ENCODE measurements at places on chromosomes 2 and 18.

- no peak for DNase-seq
Observed at GRCh38 chr2:128501006-128501690, 182.5 kb upstream of the HS6ST1 start.

GRCh38 chr2:12363569-12363968 lies 353.2 kb upstream of the TRIB2 start:
- DNase-seq = no peak

- DNase-seq = no peak
Observed at GRCh38 chr2:47403609-47404193, 745 bp downstream of the MSH2 start.

DNA sequence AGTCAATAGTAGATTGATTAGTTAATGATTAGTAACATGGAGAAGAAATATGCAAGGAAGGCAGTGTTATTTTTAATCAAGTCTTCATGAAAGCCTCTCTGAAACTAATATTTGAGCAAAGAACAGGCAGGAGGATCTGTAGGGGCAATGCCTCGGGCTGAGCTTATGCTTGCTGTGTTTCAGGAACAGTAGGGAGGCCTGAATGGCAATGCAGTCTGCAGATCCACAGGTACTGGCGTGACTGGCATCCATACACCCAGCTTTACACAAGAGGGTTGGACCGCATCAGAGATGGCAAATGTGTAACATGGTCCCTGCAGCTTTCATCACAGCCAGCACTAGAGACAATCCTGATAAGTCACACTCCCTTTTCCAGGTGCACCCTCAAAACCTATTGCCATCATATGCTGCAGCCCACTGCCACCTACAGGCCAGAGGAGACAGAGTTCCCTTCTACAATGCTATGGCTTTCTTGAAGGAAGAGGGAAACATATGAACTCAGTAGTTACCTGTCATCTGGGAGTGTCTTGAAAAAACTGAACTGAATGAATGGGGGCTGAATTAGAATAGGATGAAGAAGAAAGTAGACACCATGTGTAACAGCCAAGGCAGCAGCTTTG lies 582.4 kb upstream of the RAB6C start:
- DNase-seq = peak; percentile 28

DNA sequence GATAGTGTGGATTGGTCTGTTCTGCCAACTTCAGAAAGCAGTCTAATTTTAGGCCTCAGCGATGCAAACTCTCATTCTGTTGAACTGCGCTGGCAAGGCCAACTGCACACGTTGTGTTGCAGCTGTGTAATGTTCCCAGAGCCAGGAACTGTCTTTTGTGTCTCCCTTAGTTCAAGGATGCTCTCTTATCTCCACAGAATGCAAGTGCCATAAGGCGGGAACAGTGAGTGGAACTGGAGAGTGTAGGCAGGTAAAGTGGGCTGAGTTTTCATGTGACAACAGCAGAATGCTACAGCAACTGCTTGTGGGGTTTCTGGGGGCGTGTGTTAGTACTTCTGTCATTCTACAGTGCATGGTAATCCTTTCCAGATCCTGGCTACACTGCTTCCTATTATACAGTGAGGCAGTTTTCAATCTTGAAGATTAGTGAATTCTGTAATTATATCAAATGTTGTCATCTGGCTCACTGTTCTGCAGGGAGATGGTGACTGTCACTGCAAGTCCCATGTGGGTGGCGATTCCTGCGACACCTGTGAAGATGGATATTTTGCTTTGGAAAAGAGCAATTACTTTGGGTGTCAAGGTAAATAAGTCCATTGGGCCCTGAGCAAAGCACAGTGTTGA lies 125.8 kb downstream of the LAMA3 start:
- DNase-seq = no peak

DNA sequence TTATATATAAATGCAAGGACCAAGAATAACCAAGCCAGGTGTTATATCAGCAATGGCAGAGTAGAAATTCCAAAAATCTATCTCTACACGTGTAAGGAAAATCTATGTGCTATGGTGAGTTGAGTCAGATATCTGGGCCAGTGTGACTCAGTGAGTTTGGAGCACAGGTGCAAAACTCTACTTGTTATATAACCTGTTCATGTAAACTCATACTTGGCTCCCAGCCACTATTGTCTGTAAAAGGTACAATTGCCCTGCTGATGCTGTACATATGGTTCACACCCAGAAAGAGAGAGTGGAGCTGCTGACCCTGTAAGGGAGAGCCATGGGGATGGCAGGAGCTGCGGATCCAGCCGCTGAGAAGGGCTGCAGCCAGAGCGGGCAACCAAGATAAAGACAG lies 112.0 kb downstream of the TRABD2A start:
- DNase-seq = no peak

DNA sequence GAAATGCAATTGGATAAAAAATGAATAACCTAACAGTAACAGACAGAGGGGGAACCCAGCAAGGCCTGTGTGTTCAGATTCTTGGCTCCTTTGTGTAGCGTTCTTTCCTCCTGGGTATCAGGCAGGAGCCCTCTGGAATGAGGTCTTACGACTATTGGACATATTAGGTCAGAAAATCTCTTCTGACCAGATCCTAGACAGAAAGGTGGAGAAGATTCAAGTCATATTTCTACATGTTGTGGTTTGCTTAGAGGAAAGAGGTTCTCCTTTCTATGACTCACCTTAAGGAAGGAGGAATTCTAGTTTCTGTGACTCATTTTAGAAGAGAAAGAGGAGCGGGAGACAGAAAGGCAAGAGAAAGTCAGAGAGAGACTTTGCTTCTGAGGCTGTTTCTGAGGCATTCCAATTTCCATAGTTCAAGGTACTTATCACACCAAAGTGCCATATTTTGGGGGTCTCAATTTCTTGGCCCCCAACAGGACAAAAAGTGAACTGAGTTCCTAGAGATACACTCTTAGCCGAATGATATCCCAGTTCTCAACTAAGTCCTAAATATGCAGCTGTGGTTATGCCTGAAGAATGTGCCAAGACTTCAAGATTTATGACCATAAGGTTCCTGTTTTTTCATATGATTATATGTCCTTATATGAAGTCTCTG lies 618.6 kb downstream of the ZEB2 start:
- DNase-seq = peak; percentile 87

DNA sequence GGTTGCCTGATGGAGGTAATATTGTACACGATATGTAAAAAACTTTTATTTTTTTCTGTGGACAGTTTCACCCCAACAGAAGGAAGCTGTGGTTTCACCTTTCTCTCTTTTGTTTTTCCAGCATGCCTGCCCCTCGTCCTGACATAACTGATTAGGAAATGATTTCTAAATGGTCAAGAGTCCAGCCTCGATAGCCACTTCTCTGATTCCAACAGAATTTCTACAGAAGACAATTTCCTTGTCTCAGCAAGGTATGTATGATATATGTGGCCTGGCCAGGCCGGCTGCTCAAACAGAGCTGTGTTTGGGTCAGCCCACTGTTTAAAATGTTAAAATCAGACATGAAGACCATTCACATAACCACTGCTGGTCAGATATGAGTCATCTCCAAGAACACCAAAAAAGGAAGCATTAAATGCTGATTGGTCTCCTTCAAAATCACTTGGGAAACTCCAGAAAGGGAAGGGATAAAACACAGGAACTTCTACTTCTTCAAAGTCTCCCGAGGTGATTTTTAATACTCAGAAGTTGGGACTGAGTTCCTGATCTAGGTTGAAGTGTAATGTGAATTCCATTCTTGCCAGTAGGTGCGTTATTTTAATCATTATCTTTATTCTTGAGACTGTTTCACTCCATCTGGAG lies 22.3 kb downstream of the ATP8B1 start:
- DNase-seq = peak; percentile 90

- DNase-seq = peak; percentile 23
Observed at GRCh38 chr2:160114020-160114419, 51.6 kb upstream of the PLA2R1 start.

DNA sequence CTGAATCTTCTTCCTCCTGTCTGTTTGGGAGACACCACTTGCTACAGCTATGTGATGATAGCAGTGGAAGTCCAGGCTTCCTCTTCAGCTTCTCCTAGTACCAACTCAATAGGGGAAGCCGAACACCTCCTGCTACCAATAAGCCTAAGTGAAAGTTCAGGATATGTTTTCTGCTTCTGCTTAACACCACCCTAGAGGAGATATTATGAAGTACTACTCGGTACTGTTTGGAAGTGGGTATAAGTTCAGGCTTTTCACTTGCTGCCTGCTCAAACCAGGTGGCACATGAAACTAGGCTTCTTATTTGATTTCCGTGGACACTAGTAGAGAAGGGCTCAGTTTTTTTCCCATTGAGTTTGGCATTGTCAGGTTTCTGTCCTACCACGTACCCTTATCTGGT lies 99.8 kb downstream of the PTPN4 start:
- DNase-seq = no peak

- DNase-seq = no peak
Observed at GRCh38 chr2:240503375-240503774, 54.4 kb downstream of the ANKMY1 start.

GRCh38 chr2:37602040-37602439 lies 69.4 kb downstream of the CDC42EP3 start:
- DNase-seq = no peak

DNA sequence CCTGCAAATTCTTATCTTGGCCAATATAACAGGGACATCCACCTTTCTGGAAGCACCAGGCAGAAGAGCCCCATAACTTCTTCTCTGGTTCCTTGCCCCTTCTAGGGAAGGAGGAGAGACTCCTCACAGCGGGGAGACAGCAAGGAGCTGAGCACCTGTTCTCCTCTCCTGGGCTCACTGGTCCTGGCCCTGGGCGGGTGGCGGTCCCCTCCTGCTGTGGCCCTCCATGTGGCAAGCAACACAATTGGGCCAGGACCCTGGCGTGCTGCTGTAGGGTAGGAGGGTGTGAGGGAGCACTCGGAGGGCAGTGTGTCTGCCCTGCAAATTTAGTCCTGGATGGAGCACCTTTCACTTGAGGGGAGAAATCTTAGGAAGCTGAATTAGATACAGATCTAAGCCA lies 6.9 kb downstream of the IL37 start:
- no peak for DNase-seq

DNA sequence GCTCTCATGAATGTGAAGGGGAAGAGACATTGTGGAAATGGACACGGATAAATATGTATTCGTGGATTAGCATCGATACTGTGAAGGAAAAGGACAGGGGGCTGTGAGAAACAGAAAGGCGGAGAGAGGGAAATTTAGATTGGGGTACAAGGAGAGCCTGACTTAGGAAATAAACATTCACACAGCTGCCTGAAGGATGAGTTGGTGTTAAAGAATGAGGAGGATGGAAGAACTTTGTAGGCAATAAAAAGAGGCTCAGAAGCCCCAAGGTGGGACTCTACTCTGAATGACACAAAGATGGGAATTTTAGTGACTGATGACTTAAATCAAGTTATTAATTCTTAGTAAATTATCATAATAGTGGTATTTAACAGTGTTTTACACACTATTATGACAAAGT lies 10.1 kb downstream of the MYO1B start:
- DNase-seq = no peak

- no peak for DNase-seq
Observed at GRCh38 chr2:57107353-57107752, 923.6 kb downstream of the CCDC85A start.

GRCh38 chr2:32061973-32062861 lies 1.1 kb upstream of the SPAST start:
- peak; percentile 33 for DNase-seq

- DNase-seq = no peak
Observed at GRCh38 chr2:96436416-96436815, 68.7 kb downstream of the NEURL3 start.

DNA sequence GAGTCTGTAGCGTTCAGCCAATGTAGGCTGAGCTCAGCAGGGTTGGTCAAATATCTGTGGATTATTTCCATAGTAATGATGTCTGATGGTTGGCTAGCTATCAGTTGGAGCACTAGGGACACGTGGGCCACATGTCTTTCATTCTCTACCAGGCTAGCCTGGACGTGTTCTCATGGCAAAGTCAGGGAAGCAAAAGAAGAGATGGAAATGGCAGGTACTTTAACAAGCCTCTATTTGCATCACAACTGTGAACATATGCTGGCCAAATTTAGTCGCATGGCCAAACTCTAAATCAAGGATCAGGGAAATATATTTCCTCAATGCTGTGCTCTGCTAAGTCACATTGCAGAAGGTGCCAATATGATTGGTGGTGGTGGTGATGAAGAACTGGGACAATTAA lies 371.6 kb upstream of the CHST9 start:
- no peak for DNase-seq

DNA sequence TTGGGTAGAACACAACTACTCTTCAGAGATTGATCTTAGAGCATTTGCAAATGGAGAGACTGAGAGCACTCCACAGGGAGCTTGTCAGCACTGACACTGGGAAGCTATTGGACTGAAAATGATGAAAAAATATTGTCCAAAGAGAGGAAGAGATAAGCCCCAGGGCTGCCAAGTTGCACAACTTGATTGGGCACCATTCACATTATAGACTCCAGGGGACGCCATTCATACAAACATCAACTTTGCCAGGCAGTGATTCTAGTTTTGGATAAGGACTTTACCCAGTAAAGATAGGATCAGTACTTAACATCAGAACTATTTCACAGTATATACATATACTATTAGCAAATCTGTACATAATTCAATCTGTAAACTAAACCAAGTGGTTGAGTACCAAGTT lies 79.6 kb upstream of the MYCN start:
- DNase-seq = no peak

GRCh38 chr2:213032607-213033006 lies 118.8 kb downstream of the IKZF2 start:
- DNase-seq = no peak

DNA sequence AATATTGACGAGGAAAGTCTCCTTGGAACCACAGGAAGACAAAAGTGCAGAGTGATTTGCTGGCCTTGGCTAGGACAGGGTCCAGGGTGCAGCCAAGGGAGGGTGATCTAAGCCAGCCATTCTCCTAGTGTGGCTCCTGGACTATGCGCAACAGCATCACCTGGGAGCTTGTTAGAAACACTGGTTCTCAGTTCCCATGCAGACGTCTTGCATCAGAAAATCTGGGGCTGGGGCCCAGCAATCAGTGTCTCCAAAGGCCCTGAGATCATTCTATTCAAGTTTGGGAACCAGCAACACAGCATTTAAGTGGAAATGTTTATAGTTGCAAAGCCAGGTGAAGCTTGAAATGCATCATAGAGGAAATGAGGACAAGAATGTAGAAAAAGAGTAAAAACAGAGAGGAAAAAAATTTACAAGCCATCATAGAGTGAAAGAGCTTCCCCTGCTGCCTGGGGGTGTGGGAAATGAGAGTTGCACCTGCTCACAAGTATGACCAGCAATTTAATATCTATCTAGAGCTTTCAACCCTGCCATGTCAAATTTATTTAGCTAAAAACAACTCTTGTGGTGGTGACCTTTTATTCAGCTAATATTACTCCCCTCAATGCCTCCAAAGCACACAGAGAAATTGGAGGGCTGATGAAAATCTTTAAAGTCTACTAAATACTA lies 54.4 kb upstream of the SEC11C start:
- DNase-seq = no peak

- no peak for DNase-seq
Observed at GRCh38 chr18:66874812-66875474, 271.1 kb upstream of the CDH19 start.

GRCh38 chr2:182649316-182649715 lies 66.7 kb upstream of the DNAJC10 start:
- peak; percentile 32 for DNase-seq

DNA sequence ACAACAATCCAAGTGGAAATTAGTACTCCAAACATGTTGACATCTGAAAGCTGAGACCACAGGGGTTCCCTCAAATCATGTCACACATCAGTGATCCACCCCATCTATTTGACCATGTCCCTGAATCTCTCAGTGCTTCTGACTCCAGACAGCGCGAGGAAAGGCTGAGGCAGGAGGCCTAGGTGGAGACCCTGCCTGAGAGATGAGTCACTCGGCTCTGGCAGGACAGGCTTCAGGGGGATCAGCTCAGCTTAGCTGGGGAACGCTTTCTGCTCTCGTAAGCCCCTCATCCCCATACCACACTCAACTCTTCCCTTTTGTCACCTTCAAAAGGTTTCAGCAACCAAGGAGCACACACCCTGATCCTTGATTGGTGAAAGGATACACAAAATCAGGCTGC lies 5.8 kb upstream of the FAM228A start:
- DNase-seq = no peak

All from fibroblast of skin of scalp (primary cell).